ENCODE measurements at places on chromosomes 1 and 21.

DNA sequence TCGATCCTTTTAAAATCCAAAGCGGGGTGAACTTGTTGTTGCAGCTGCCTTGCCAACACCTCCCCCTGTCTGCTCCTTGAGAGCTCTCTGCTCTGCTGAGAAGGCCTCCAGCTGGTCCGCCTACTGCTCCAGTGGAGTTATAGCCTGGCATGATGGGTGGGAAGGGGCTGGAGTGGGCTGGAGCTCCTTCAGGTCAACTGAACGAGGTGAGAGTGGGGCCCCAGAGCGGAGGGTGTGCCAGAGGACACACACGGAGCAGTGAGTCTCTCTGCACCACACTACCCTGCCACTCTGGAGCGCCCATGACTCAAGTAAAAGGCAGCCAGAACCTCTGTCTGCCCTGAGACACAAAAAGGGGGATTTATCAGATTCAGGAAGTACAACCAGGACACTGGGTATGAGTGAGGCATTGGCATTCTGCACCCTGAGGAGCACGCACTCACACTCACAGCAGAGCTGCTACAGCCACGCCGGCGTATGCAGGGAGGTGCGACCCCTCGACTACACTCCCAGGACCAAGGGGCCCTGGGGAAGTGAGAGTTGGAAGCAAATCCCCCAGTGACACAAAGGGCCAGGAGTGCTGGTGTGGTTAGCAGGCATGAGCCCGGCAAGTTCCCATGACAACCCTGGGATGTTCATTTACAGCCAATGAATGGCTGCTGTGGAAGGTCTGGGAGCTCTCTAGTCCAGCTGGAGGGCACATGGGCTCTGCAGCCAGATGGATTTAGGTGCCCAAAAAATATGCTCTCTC lies 28.0 kb upstream of the EVA1B start:
- no peak for DNase-seq

DNA sequence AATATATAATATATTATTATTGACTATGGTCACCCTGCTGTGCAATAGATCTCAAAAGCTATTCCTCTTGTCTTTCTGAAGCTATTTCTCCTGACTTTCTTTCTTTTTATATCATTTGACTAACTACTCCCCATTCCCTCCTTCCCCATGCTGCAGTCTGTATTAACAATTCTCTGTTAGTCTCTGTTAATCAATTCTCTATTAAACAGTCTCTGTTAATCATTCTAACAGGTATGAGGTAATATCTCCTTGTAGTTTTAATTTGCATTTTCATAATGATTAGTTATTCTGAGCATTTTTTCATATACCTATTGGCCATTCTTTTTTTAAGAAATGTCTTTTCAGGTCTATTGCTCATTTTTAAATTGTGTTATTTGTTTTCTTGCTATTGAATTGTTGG lies 201.0 kb upstream of the B3GALT2 start:
- DNase-seq = no peak

GRCh38 chr1:67977756-67978155 lies 72.7 kb downstream of the DIRAS3 start:
- DNase-seq = no peak

GRCh38 chr1:220681220-220681880 lies 8.8 kb upstream of the C1orf115 start:
- DNase-seq = no peak

DNA sequence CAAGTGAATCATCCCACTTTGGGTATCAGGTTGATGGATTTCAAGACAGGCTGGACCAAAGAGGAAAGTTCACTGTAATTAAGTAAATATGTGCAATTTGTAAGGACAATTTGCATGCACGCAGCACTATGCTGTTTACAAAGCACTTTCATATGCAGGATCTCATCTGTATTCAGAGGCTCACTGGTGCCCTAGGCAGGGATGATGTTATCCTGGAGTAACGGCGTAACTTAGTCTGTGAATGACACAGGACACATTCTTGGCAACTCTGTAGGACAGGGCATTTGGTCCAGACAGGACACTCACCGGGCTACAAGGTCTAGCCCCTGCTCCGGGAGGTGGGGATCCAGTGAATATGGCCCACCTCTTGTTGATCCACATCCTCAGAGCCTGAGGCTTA lies 365.4 kb upstream of the DUSP10 start:
- DNase-seq = no peak

- DNase-seq = no peak
These were observed 43.7 kb downstream of the FMO3 start for GRCh38 chr1:171134204-171134923.

GRCh38 chr1:230555814-230556213 lies 86.5 kb upstream of the COG2 start:
- DNase-seq = no peak

DNA sequence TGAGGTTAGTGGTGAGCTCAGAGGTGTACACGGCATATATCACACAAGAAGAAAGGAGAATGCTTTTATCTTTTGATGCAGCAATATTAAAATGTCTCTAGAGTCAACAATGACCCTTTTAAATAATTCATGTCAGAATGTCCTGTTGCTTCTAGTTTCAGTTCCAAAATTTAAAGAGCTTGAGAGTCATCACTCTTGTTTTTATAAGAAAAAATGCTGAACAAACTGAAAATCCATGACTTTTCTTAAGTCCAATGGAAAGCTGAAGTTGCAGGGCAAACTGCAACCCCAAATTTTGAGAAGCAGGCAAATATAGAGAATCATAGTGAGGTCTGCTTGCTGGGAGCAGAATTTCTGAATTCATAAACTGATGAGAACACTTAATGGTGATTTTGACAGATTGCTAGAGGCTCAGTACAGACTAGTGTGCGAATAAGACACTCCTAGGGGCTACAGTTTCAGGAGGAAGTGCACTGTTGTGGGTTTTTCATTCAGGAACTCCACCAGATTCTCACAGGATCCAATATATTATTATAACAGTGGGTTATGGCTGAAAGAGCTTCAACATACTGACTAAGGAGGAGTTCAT lies 135.1 kb downstream of the CLIC6 start:
- no peak for DNase-seq

GRCh38 chr1:98286656-98287055 lies 365.8 kb upstream of the DPYD start:
- DNase-seq = no peak

GRCh38 chr1:184610876-184611595 lies 143.6 kb downstream of the EDEM3 start:
- DNase-seq = no peak
